ENCODE measurements at places on chromosomes 6 and 20.

- peak; percentile 3 for DNase-seq
Observed at GRCh38 chr6:4274382-4275082, 139.2 kb upstream of the ECI2 start.

- DNase-seq: peak; percentile 72
Observed at GRCh38 chr6:152636021-152636608, 1.0 kb downstream of the SYNE1 start.

DNA sequence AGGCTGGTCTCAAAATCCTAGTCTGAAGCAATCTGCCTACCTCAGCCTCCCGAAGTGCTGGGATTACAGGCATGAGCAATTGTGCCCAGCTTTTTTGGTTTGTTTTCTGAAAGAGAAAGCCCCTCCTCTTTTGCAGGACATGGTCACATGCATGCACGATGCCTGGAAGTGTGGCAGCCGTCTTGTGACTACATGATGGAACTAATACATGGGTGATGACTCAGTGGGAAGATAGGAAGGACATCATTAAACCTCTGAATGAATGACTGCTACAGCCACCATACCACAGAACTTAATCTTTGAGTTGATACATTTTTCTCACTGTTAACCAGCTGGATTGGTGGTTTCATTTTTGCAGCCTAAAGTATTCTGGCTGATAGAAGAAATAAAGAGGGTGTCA is 13.4 kb upstream of the CTNNBL1 start:
- peak; percentile 21 for DNase-seq

DNA sequence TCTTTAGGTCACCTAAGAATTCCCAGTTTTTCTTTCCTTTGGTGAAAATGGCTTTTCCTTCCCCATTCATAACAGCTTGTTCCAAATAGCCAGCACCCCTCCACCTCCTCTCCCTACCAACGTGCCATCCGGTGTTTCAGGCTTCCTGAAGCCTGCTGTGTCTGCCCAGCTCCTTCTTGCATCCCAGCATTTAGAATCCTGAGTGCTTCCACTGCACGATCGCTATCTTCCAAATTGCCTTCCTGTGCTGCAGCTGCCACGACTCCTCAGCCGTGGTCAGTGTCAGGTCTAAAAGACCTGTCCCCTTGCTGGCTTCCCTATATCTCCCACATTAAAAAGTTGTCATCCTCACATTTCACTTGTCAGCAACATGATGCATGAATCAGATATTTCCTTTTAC is 550.3 kb upstream of the JARID2 start:
- no peak for DNase-seq

DNA sequence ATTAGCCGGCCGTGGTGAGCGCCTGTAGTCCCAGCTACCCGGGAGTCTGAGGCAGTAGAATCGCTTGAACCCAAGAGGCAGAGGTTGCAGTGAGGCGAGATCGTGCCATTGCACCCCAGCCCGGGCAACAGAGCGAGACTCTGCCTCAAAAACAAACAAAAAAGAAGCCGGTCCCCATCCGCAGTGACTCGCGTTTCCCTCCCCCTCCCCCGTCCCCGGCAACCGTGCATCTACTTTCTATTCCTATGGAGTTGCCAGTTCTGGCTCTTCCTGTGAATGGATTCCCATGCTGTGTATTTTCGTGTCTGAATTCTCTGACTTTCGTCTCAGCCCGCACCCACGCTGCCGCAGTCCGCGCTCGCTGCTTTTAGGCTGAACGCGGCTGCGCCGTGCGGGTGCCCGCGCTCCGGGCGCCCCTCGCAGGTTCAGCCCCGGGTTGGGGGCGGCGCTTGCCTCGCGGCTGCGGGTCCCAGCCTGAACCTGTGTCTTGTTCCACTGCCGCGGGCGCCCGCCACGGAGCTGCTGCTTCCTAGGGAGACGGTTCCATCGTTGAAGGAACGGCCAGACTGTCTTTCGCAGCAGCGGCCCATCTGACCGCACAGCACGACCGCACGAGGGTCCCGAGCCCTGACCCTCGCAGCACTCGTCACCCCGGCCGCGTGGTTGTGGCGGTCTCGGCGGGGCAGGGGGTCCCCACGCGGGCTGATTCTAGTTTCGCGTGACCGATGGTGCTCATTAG is 1.1 kb upstream of the MRGBP start:
- peak; percentile 82 for DNase-seq

DNA sequence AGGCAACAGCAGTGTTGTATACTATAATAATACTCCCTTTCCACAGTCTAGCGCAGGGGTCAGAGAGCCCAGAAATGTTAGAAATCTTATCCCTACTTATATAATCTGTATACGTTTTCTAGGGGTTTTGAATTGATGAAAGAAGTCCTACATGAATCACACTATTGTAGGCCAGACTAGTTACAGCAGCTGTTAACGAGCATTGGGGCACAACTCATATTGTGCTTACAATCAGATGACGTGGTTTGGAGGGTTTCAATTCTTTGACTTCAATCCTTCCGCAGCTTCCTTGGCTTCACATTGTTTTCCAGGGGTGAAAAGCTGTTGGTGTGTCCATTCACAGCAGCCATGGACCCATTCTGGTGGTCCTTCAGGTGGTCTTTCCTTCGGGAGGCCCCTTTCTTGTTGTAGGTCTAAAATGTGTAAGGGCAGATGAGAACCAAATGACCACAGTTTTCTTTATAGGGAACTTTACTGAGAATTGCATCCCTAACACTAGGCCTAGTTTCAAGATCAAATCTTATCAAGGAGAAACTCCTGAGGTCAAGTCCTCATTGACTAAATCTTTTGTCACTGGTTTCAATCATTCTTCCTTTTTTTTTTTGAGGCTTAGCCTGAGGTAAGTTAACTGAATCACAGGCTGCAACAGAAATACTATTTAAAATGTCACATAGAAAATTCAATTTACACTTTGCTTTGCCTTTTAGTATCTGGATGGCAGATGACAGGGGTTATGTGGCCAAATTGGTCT is 79.7 kb downstream of the ELOVL5 start:
- DNase-seq: no peak

GRCh38 chr6:161417717-161418462 is 144.0 kb upstream of the AGPAT4 start:
- peak; percentile 75 for DNase-seq

- no peak for DNase-seq
Observed at GRCh38 chr6:48670546-48670945, 559.5 kb upstream of the PTCHD4 start.

GRCh38 chr20:58018590-58018989 is 209.9 kb downstream of the ANKRD60 start:
- no peak for DNase-seq

GRCh38 chr6:147169529-147169928 is 34.7 kb upstream of the STXBP5 start:
- no peak for DNase-seq

- no peak for DNase-seq
Observed at GRCh38 chr6:137370871-137371633, 123.1 kb downstream of the OLIG3 start.

- DNase-seq: no peak
Observed at GRCh38 chr6:157316871-157317814, 6.2 kb downstream of the TMEM242 start.

GRCh38 chr6:107077710-107078109 is 37.6 kb downstream of the BEND3 start:
- DNase-seq: no peak

- no peak for DNase-seq
Observed at GRCh38 chr6:118715376-118715775, 64.0 kb upstream of the CEP85L start.

GRCh38 chr20:50339466-50339901 is 148.9 kb downstream of the CEBPB start:
- no peak for DNase-seq

- no peak for DNase-seq
Observed at GRCh38 chr6:136463743-136464142, 86.5 kb downstream of the MAP7 start.

- no peak for DNase-seq
Observed at GRCh38 chr20:58305061-58305460, 4.5 kb upstream of the RAB22A start.

- DNase-seq: no peak
Observed at GRCh38 chr20:1857466-1857865, 37.7 kb upstream of the SIRPA start.

- no peak for DNase-seq
Observed at GRCh38 chr6:160355001-160355400, 6.8 kb downstream of the SLC22A3 start.

GRCh38 chr6:113057567-113058053 is 710.5 kb downstream of the RFPL4B start:
- no peak for DNase-seq

- no peak for DNase-seq
Observed at GRCh38 chr20:58893355-58894120, 41.0 kb downstream of the GNAS start.

- no peak for DNase-seq
Observed at GRCh38 chr6:106553440-106553839, 75.9 kb downstream of the RTN4IP1 start.

- no peak for DNase-seq
Observed at GRCh38 chr6:7973584-7973983, 63.0 kb upstream of the TXNDC5 start.

- no peak for DNase-seq
Observed at GRCh38 chr6:586553-586952, 70.3 kb downstream of the HUS1B start.

- DNase-seq: no peak
Observed at GRCh38 chr6:114952229-114952628, 609.4 kb upstream of the HS3ST5 start.

DNA sequence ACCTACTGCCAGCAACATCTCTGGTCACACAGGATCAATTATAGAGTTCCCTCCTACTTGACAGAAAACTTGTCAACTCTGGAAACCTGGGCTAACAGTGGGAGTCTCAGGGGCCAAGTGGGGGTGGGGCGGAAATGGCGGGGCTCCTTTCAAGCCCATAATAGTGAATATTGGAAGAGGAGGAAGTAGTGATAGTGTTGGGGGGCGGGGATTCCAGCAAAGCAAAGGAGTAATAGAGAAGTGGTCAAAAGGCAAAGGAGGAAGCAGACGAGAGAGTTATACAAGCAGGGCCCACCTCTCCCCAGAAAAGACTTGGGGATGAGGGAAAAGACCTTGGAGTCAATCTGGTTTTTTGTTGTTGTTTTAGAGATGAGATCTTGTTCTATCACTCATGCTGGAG is 2.1 kb downstream of the DEF6 start:
- DNase-seq: no peak

DNA sequence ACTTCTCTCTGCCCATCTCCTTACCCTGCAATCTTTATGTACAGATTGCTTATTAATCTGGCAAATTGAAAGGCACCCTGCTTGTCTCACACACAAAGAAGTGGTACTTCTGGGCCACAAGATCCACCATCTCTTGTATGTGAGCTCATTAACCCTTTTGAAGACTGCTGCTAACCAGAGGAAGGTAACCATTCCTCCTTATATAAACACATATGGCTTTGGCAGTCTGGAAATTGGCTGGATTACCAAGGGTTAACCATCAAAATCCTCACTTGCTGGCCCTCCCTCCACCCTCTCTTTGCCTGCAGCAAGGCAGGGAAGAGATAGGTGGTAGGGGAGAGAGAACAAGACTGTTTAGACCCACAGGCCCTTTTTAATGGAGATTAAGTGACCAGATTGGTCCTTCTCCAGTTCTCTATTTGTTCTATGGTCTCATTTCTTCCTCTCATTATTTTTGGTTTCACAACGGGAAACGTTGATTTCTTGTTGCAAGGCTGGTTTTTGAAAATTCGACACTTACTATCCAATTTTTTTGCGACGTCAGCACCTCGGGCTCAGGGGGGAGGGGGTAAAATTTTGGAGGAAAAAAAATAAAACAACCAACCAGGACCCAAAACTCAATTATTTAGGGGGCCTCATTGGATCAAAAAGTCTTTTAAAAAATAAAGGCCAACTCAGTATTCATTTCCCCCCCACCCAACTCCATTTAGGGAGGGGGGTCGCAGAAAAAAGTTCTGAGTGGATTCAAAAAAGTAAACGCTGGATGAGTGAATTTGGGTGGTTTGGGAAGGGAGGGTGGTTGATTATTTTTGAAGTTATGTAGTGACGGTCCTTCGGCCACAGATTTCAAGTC is 859 bp downstream of the PPP1R10 start:
- peak; percentile 67 for DNase-seq

DNA sequence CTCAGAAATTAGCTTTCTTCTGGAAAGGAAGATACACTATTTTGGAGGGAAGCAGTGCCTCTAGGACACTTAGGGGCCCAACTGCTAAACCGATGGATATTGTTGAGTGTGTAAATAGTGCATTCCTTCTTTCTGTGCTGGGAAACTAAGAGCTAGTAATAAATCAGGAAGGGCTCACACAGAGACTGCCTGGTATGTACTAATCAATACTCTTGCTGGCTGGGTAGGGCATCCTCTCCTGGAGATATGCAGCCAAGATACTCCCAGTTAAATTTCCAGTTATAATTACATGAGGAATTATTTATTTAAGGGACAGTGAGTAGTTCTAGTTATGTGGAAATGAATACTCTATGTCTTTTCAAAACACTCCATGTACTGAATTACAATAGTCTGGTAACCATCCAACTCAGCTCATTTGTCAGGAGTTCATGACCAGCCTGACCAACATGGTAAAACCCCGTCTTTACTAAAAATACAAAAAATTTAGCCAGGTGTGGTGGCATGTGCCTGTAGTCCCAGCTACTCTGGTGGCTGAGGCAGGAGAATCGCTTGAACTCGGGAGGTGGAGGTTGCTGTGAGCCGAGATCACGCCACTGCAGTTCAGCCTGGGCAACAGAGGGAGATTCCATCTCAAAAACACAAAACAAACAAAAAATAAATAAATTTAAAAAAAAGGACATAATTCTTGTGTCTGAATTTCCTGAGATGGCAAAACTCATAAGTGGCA is 100.0 kb downstream of the OR2B2 start:
- no peak for DNase-seq

GRCh38 chr6:13697857-13698256 is 13.8 kb downstream of the RANBP9 start:
- no peak for DNase-seq

- peak; percentile 74 for DNase-seq
Observed at GRCh38 chr6:157823528-157824370, 703 bp downstream of the SNX9 start.

DNA sequence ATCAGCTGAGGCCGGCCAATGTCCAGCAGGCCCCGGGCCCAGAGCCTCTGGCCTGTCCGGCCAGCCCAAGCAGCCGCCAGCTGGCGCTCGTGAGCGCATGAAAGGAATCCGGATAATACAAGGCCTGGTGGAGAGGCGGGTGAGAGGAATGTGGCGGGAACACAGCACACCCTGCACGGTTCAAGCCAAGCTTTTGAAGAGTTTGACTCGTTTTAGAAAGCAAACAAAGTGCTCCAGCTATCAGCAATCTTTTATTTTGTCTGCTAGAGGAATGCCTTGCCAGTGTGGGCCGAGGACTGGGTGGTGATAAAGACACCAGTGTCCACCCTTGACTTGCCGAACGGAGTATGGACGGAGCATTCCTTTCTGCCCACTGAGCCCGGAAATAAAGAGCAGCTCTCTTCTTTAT is 9.3 kb upstream of the NEDD9 start:
- peak; percentile 95 for DNase-seq

GRCh38 chr6:84019141-84019841 is 14.3 kb upstream of the MRAP2 start:
- no peak for DNase-seq

Data from endodermal cell (in vitro differentiated cells).